ENCODE measurements at places on chromosomes 1 and 21.

DNA sequence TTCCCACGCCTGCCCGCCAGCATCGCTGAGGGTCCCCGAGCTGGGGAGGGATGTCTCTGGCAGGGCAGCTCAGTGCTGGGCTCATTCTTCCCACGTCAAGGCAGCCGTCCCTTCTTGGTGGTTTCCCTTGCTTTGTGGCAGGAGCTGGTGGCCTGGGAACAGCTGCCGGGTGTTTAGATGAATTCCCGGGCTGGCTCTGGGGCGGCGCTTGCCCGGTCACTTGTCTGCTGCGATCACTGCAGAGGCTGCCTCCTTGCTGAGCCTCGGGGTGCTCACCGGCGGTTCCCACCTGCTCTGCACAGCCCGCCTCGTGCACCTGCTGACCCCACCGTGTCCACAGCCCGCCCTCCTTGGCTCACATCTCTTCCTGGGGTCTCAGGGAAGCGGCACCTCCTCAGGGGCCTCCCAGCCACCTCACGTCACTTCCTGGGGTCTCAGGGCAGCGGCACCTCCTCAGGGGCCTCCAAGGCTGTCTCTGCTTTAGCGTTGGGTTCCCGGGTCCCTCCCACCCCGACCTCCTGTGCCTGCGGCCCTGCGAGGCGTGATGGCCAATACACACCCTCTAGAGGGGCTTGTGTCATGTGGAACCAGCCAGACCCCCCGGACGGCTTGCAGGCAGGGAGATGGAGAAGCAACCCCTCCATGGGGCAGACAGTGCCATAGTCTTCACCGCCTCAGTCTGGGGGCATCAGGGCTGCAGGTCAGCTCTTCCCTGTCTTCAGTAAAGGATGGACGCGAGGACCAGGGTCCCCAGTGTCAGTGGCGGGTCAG is 13.5 kb downstream of the COL18A1 start:
- no peak for DNase-seq

GRCh38 chr21:41119901-41120300 is 48.1 kb upstream of the BACE2 start:
- no peak for DNase-seq

DNA sequence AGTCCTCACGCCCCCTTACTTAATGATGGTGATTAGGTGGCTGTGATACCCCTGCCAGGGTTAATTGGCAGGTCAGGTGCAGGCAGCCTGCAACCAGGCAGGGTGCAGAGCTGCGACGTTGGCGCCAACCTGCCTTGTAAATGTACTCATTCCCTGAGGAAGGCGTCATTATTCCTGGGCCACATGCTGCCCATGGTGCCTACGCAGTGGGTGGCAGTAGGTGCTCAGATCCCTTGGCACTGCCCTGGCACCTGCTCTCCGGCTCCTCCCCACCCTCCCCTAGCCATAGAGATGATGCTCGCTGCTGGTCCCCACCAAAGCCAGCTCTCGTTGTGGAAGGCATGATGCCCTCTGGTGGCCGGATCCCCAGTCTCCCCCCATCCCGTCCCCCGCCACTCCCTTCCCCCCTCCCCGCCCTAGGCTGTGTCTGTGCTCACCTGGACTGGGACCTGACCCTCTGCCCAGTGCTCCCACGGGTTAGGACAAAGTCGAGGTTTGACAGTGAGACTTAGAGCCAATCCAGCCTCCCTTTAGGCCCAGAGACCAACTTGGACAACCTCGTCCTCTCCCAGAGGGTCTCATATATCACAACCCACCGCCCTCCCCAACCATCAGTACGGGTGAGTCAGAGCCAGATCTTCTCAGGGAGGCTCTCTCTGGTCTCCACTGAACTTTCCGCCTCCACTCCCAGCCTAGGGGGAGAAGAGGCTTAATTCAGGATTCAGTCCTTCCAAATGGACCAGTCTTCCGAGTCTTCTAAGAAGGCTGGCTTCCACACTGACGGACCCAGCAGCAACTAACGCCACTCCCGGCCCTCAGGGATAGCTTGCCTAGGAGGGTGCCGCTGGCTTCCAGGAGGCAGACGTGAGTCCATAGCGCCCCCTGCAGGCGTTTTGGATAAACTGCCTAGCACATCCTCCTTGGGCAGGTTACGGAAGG is 5.7 kb downstream of the KRTCAP2 start:
- peak; percentile 87 for DNase-seq

DNA sequence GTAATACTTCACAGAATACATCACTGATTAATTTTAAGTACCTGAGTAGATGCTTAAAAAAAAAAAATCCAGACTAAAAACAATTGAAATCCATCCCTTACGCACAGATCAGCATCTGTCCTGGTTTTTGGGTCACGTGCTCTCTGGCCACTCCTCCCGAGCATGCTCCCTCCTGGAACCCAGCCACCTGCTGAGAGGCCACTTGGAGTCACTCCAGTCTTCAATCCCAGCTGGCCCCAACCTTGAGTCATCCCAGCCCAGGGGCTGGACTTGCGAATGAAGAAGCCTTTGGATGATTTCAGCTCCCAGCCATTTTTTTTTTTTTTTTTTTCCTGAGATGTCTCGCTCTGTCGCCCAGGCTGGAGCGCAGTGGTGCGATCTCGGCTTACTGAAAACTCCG is 8.9 kb downstream of the MAP1LC3C start:
- DNase-seq, result no peak

GRCh38 chr1:171909711-171910110 is 68.4 kb downstream of the DNM3 start:
- DNase-seq, result no peak

DNA sequence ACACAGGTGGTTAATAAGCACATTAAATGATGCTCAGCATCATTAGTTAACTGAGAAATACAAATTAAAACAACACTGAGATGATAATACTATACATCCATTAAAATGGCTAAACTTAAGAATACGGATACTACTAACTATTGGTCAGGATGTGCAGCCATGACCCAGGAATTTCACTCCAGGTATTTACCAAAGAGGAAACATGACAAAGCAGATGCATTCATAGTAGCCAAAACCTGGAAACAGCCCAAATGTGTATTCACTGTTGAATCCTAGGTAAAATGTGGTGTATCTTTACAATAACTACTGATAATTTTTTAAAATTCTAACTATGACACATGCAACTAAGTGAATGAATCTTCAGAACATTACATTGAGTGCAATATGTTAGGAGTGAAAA is 73.0 kb downstream of the PTPRC start:
- no peak for DNase-seq

DNA sequence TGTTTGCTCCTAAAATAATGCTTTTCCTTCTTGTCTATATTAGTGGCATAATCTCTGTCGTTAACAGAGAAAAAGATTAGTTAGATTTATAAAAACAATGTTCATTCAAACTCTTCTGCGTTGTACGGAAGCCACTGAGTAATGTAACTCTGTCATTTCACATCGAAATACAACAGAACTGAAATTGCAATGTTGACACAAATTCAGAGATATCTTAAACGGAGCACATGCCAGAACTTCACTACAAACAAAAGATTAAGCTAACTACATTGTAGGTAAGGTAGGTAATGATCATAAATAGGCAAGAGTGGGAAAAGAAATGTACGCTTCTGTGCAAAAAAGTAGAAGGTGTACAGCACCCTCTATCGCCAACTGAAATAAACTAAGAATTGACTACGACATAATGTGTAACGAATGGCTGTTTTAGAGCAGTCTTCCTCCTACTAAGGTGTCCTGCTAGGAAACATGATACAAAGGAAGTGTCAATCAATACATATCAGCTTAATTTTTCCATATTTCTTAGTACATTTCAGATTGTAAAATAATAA is 56.6 kb downstream of the PCNX2 start:
- no peak for DNase-seq

GRCh38 chr1:59638231-59638711 is 176.5 kb upstream of the HOOK1 start:
- no peak for DNase-seq

GRCh38 chr1:182385885-182386853 is 5.4 kb downstream of the GLUL start:
- no peak for DNase-seq

DNA sequence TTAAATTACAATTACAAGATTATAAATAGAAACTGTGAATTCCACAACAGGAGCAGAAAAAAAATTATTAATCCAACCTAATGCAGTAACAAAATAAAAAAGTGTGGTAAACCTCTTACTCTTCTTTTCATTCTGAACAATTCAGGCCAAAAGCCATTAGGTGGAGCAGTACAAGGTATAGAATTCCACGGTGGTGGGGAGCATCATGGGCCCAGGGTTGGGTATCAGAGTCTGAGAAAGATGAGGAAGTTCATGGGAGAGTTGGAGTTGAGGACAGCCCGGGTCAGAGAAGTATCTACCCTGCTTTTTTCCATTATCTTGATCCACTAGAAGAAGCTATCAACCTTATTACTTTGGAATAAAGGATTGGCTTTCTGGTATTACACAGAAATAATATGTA is 586.9 kb downstream of the AGBL4 start:
- no peak for DNase-seq

GRCh38 chr1:170727963-170728362 is 64.0 kb downstream of the PRRX1 start:
- DNase-seq, result no peak

DNA sequence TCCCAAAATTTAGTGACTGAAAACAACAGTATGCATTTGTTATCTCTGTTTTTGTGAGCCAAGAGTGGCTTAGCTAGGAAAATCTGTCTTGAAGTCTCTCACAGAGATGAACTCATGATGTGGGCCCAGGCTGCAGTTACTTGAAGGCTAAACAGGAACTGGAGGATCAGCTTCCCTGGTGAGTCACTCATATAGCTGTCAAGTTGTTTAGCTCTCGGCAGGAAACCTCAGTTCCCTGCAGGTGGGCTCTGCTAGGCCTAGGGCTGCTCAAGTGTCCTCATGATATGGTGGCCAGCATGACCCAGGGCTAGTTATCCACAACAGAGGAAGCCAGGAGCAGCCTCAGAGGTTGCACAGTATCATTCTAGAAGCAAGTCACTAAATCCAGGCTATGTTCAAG is 30.2 kb upstream of the DDX59 start:
- no peak for DNase-seq

- DNase-seq, result no peak
Measured at GRCh38 chr1:201229095-201229494, 38.5 kb downstream of the IGFN1 start.

- DNase-seq, result peak; percentile 28
Measured at GRCh38 chr1:109112056-109112651, 1.8 kb upstream of the ELAPOR1 start.

DNA sequence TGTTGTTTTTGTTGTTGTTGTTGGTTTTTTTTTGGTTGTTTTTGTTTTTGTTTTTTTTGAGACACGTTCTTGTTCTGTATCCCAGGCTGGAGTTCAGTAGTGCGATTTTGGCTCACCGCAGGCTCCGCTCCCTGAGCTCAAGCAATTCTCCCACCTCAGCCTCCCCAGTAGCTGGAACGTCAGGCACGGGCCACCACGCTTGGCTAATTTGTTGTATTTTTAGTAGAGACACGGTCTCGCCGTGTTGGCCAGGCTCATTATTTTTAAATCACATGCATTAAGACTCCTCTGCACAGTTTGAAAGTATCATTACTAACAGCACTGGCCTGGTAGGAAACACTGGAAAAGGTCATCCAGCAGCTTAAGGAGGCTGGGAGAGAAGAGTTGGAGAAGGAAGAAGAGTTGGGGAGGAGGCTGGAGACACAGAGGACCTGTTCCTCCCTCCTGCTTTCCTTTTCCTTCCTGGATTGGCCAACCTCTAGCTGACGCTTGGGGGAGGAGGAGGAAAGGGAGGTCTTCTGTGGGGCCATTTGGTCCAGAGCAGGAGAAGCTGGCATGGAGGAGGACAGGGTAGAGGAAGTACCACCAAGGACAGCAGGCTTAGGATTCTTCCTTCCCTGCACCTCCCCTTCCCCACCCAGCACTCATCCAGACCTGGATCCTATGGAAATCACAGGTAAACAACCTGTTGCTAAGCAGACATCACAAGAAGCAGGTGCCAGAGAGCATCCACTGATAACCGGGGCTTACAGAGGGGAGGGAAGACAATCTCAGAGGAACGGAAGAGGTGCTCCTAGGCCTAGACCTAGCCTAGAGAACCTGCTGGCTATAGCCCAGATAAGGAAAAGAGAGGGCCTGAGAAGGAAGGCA is 71.9 kb upstream of the GOLT1A start:
- DNase-seq, result no peak

DNA sequence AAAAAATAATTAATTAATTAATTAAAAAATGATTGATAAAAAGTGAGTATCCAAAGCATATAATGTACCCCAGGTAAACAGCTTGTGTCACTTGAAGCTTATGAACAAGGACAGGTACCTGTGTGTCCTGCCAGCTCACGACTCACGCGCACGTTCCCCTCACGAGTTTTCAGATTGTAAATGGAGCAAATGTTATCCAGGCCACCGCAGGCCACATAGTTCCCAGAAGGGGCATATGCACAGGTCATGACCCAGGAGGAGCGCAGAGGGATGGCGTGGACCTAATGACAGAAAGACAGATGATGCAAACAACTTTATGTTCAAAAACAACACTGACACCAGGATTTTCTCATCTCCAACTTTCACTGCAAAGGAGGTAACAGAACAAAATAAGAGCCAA is 26.0 kb upstream of the NADK start:
- no peak for DNase-seq

- no peak for DNase-seq
Measured at GRCh38 chr1:221350091-221350490, 391.8 kb downstream of the DUSP10 start.

DNA sequence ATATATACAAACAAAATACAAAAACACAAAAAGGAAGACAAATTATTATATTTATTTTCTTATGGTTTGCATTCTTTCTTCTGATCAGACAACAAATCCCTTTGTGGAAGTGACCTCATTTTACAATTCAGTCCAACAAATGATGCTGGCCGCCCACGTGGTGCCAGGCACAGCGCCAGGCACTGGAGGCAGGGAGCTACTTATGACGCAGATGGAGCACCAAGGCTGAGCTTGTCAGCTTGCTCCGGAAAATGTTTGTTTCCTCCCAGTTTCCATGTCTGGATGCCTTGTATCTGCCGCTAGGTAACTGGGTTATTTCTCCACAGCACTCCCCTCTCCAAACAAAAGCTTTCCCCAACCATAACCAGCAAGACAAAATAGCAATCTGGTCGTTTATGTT is 30.7 kb upstream of the CD34 start:
- DNase-seq, result no peak

GRCh38 chr1:157133426-157133825 is 4.8 kb downstream of the ETV3 start:
- no peak for DNase-seq

DNA sequence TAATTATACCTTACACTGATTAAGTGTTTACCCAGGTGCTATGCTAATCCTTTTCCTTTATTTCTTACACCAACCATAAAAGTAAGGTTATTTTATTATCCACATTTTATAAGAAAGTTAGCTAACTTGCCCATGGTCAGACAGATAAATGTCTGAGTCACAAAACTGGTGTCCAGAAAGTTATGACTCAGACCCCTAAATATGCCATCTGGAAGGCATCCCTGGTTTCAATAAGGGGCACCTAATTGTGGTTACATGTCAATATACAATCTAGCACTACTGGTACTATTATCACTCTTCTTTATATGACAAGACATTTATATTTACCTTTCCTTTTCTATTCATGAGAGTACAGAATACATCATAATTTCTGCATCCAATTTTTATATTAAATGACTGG is 496.5 kb upstream of the ADGRL2 start:
- no peak for DNase-seq

- no peak for DNase-seq
Measured at GRCh38 chr1:67138813-67139499, 4.2 kb upstream of the C1orf141 start.

- DNase-seq, result no peak
Measured at GRCh38 chr1:30679976-30680305, 43.4 kb downstream of the MATN1 start.

GRCh38 chr1:184392779-184393522 is 6.1 kb downstream of the C1orf21 start:
- DNase-seq, result no peak
